Breast epithelium (tissue), 4 donors: ENCODE measurements at places on chromosomes 2 and 18. TPM values are rescaled to one million over a fixed set of nuclear protein-coding genes. Genes with fewer than 3 reads are reported as not detected.

GRCh38 chr2:234289834-234290590, 206.9 kb downstream of the ARL4C start:
- peak overlapping the region; percentile 10 for H3K27ac ChIP-seq
- no peak overlapping the region for H3K4me3 ChIP-seq
- H3K36me3 ChIP-seq, result no peaks in the 10 kb centered on the region
- H3K4me1 ChIP-seq, result no peaks in the 10 kb centered on the region

- H3K36me3 ChIP-seq, result no peaks in the 10 kb centered on the region
- no peaks in the 10 kb centered on the region for H3K4me1 ChIP-seq
- H3K27ac ChIP-seq, result no peak overlapping the region
- no peaks in the 10 kb centered on the region for H3K27me3 ChIP-seq
Measured at GRCh38 chr2:236935083-236935482, 150.6 kb upstream of the COPS8 start.

GRCh38 chr18:36843784-36844183, 14.9 kb downstream of the KIAA1328 start:
- no peaks in the 10 kb centered on the region for H3K27me3 ChIP-seq
- H3K36me3 ChIP-seq, result no peaks in the 10 kb centered on the region
- H3K4me1 ChIP-seq, result no peaks in the 10 kb centered on the region
- no peak for DNase-seq

DNA sequence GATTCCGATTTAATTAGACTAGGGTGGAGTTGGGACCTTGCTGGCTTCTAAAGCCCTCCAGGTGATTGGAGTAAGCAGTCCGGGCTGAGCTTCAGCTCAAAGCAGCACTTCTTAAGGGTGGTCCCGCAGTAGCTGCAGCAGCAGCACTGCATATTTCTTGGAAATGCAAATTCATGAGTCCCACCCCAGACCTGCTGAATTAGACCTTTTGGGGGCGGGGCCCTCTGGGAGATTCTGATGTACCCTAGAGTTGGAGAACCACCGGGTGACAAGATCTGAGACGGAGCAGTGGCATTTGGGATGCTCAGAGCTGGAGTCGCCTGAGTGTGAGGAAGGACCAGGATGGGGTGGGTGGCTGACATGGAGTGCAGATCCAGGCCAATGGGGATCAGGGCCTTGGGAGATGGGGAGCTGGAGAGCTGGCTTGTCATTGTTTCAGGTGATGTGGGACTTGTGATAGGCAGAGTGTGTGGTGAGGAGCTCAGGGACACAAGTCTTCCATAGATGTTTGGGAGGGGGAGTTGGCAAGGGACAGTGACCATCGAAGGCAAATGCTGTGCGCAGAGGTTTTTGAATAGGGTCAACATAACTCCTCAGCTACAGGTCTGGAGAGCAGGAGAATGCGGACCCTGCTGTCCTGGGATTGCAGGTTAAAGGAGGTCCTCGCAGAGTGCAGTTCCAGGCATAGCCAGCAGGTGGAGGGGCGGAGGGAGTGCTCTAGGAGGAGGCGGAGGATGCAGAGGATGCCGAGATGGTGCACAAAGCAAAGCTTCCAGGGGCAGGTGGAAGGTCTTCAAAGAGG, 130.9 kb upstream of the RAB12 start:
- H3K27ac ChIP-seq, result no peak overlapping the region
- H3K4me3 ChIP-seq, result no peak overlapping the region
- H3K27me3 ChIP-seq, result peaks cover 3% of the 10 kb centered on the region
- H3K36me3 ChIP-seq, result no peaks in the 10 kb centered on the region
- H3K4me1 ChIP-seq, result no peaks in the 10 kb centered on the region

GRCh38 chr2:16671760-16672159, 6.1 kb upstream of the CYRIA start:
- no peak for DNase-seq
- no peak overlapping the region for H3K4me3 ChIP-seq
- H3K36me3 ChIP-seq, result no peaks in the 10 kb centered on the region
- no peaks in the 10 kb centered on the region for H3K4me1 ChIP-seq
- no peaks in the 10 kb centered on the region for H3K27me3 ChIP-seq

GRCh38 chr2:57542081-57542480, 504.5 kb upstream of the VRK2 start:
- no peaks in the 10 kb centered on the region for H3K4me1 ChIP-seq
- H3K36me3 ChIP-seq, result no peaks in the 10 kb centered on the region
- DNase-seq, result no peak
- H3K27me3 ChIP-seq, result no peaks in the 10 kb centered on the region
- no peak overlapping the region for H3K27ac ChIP-seq

DNA sequence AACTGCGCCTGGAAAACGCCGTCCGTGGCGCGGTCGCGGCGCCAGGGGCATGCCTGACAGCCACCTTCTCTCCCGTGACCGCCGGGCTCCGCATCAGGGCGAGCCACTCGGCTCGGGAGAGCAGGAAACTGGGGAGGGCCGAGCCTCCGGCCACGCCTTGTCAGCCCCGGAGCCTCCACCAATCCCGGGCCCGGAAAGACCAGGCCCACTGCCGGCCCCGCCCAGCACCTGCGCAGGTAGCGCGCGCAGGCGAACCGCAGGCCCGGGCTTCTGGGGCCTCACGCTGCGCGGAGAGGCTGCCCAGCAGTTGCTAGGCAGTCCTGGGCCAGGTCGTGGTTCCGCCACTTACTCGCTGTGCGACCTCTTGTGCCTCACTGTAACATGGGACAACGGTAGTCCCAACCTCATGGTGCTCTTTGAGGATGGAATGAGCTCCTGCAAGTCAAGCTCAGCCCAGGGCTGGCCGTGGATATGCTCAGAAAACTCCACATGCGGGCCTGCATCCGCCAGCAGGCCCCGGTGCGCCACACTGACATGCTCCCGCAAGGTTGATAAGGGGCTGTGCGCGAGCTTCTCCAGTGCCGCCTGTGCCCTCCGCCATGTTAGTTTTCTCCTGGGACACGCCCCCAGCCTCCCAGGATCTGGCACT, 97.1 kb downstream of the INHBB start:
- peak overlapping the region; percentile 63 for H3K27ac ChIP-seq
- H3K36me3 ChIP-seq, result no peaks in the 10 kb centered on the region
- peaks cover 9% of the 10 kb centered on the region for H3K4me1 ChIP-seq

GRCh38 chr2:241777686-241778627, 1.3 kb downstream of the GAL3ST2 start:
- H3K4me3 ChIP-seq, result no peak overlapping the region
- no peak overlapping the region for H3K27ac ChIP-seq
- H3K36me3 ChIP-seq, result no peaks in the 10 kb centered on the region
- peaks cover 16% of the 10 kb centered on the region for H3K27me3 ChIP-seq
- H3K4me1 ChIP-seq, result no peaks in the 10 kb centered on the region
- DNase-seq, result no peak

DNA sequence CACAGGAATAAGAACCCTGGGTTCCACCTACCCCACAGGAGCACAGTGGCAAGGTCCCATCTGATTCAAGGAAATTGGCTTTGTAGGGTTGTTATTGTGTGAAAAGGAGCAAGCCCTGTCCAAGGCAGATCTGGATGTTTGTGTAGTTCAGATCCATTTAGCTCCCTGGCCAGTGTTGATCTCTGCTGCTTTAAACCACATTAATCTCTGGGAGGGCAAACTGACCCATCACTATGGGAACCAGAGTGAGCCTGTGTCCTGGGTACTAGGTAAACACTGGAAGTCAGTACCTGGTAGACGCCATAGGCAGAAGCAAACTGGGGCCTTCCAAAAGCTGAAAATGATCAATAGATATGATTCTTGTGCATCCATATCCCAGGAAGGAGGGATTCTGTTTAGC, 271.5 kb upstream of the EPAS1 start:
- H3K4me1 ChIP-seq, result no peaks in the 10 kb centered on the region
- DNase-seq, result no peak
- H3K27ac ChIP-seq, result peak overlapping the region; percentile 75
- H3K4me3 ChIP-seq, result no peak overlapping the region

The KLHL30 gene
- 0.32 TPM for total RNA-seq

DNA sequence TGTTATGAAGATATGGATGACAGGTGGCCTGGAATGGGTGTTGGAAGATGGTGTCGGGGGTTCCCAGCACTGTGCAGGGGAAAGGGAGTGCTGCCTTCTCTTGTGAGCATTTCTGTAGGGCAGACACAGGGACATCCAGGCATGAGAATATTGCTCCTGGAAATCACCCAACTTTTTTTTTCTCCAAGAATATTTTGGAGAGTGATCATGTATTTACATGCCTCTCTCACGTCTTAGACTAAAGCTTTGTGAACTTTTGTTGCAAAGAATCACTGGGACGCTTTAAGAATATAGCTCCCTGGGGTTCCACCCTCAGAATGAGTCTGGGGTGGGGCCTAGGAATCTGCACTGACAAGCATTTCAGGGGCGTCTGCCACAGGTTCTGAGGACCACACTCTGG, 68.7 kb downstream of the VWA3B start:
- no peak overlapping the region for H3K27ac ChIP-seq
- H3K4me3 ChIP-seq, result no peak overlapping the region
- H3K4me1 ChIP-seq, result no peaks in the 10 kb centered on the region

- peak overlapping the region; percentile 29 for H3K27ac ChIP-seq
- no peak for DNase-seq
- no peaks in the 10 kb centered on the region for H3K36me3 ChIP-seq
- no peak overlapping the region for H3K4me3 ChIP-seq
- H3K4me1 ChIP-seq, result no peaks in the 10 kb centered on the region
Measured at GRCh38 chr2:236971131-236971821, 114.4 kb upstream of the COPS8 start.

The NCKAP5 gene
- total RNA-seq, result 10.5 TPM

DNA sequence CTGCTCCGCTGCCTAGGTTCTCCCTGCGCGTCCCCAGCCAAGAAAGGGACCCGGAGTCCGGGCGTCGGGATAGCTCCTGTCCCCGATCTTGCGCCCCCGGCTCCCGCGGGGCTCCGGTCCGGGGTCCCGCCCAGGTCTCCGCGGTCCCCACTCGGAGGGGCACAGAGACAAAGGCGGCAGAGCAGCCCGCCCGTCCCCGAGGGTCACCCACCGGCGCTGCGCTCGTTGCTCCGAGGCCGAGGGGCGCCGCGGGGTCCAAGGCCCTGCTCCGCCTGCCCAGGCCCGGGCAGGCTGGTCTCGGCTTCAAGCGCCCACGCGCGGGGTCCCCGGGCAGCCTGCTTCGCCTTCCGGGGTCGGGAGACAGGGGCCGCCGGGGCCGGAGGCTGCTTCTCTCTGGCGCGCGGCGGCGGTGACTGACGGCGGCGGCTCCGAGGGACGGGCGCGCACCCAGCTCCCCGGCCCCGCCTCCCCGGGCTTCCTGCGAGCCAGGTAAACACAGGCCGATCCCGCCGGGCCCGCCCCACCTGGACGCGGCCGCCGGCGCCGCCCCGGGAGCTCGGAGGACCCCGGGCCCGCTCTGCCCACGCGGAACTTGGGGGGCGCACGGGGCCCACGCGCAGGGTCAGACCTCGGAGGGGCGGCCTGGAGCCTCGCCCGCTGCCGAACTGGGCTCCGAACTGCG, at the start of gene MBP:
MBP (minus strand) TSS at position 415 of the 682 bp plus-strand sequence. CDS start 27,522 bp downstream, outside the sequence.
- peak; percentile 75 for DNase-seq
- peak within 1 kb of the TSS; percentile 96 for H3K27ac ChIP-seq
- H3K27me3 ChIP-seq, result no peaks in the 10 kb centered on the region
- peaks cover 4% of the 10 kb centered on the region for H3K4me1 ChIP-seq

- no peak for DNase-seq
- H3K4me3 ChIP-seq, result no peak overlapping the region
- H3K27ac ChIP-seq, result no peak overlapping the region
- no peaks in the 10 kb centered on the region for H3K27me3 ChIP-seq
- H3K36me3 ChIP-seq, result no peaks in the 10 kb centered on the region
Measured at GRCh38 chr2:30380824-30381223, 66.2 kb upstream of the LCLAT1 start.

DNA sequence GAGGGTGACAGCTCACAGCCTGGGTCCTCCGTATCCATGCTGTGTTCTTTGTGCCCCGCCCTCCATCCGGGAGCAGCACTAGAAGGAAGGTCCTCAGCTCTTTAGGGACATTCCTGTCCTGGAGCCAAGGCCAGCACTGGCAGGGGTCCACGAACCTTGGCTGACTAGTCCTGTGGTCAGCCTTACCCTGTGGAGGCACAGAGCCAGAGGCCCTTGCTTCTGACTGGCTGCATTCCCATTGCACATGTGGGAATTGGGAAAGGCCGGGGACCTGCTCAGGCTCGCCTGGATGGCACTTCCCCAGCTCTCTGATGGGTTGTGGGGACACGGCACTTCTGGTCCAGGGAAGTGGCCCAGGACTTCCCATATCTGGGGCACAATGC, 24.9 kb upstream of the RHOB start:
- H3K27ac ChIP-seq, result peak overlapping the region; percentile 88
- H3K36me3 ChIP-seq, result no peaks in the 10 kb centered on the region
- no peak overlapping the region for H3K4me3 ChIP-seq
- no peaks in the 10 kb centered on the region for H3K27me3 ChIP-seq

DNA sequence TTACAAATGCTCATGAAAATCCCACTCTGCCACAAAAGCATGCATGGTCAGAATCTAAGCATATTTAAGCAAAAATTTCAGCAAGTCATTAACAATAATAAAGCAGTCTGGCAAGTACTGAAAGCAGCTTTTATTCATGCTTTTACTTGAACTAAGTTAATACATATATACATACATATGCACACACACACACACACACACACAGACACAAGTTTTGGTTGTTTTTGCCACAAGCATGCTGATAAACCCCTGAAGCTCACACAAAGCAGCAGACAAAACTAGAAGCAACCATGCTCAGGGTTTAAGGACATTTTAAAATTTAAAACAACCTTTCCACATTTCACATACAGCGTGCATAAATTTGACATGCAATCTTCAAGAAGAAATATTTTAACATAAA, 819.1 kb upstream of the FSHR start:
- no peak overlapping the region for H3K27ac ChIP-seq
- no peaks in the 10 kb centered on the region for H3K27me3 ChIP-seq
- H3K4me3 ChIP-seq, result peak overlapping the region; percentile 69
- no peaks in the 10 kb centered on the region for H3K36me3 ChIP-seq
- H3K4me1 ChIP-seq, result no peaks in the 10 kb centered on the region

DNA sequence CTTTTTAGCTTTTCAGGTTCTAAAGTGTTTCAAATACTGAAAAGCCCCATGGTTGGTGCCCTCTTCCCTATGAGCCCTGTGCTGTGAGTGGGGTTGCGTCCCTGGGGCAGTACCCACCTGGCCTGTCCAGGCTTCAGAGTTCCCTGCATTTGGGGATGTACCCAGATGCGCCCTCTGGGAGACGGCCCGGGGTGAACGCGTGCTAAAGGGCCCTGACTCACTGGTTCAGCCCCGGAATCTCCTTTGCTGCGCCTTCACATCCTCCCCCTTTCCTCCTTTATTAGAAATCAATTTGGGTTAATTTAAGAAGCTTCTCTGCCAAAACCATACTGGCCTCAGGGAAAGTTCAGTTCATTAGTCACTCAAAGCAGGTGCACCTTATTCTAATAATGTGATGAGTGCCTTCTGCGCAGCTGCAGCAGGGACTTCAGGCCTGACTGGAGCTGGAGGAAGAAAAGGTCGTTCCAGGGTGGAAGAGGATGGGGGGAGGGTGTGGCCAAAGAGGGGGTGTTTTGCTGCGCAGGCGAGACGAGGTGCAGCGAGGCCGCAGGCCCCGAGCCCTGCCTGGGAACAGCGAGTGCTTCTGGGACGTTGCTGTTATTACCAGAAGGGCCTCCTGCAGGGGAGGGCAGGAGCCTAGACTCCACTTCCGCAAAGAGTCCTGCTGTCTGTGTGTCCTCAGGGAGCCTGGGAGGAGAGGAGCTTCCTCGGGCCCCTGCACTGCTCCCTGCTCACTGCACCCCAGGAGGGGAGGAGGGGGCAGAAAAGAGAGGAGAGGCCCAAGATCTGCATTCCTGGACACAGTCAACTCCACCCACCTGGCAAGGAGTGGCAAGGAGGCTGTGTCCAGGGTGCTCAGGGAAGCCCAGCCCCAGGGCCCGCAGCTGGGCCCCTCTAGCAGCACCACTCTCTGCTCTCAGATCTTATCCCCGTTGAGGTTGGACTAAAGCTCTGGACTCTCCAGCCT, 223.2 kb upstream of the PXDN start:
- H3K4me1 ChIP-seq, result no peaks in the 10 kb centered on the region
- no peaks in the 10 kb centered on the region for H3K36me3 ChIP-seq
- H3K27ac ChIP-seq, result no peak overlapping the region
- H3K4me3 ChIP-seq, result no peak overlapping the region
